Activated T-helper 1 cell treated with Interleukin-2 at 50 U/mL for 16 hours (primary cell): ENCODE measurements at places on chromosomes 4 and X.

DNA sequence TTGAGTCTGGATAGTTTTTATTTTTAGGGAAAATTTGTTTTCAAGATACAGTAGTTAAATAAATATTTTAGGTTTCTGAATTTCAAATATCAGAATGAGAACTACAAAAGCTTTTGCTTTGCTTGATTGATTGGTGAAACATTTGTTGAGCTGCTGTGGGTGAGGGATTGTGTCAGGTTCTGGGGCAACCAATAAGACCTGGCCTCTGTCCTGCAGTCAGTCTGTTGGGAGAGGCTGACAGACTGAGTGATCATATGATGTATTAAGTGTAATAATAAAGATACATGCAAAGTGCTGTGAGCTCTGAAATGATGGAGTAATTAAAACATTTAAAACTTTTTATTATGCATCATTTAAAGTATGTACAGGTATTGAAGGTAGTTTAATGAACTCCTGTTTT is 9.6 kb downstream of the KDM6A start:
- DNase-seq, result no peak

DNA sequence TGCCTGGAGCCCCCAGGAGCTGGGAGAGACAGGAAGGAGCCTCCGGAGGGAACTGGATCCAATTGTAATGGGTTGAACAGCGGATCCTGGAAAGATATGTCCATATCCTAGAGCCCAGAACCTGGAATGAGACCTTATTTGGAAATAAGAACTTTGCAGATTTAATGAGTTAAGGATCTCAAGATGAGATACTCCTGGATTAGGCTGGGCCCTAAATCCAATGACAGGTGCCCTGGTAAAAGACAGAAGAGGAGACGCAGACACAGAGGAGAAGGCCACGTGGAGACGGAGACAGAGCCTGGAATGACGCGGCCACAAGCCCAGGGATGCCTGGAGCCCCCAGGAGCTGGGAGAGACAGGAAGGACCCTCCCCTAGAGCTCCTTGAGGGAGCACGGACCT is 34.1 kb downstream of the P2RY8 start:
- DNase-seq, result no peak

DNA sequence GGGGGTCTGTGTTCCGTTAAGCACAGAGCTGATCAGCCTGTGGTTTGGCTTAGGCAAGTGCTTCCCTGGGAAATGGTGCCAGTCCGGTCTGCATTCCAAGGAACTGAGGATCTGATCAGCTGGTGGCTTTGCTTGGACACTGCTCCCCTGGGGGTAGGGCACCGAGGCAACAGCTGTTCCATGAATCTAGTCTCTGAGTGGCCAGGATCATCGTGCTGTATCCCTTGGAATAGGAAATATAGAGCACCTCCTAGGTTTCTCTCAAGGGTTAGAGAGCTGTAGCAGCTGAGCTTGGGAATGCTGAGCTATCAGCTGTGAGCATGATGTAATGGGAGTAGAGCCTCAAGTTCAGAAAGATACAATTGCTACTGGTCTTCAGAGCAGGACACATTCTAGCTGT is 863.9 kb downstream of the RAPGEF2 start:
- DNase-seq, result no peak

GRCh38 chr4:53905941-53906377 is 158.4 kb downstream of the CHIC2 start:
- no peak for DNase-seq

GRCh38 chr4:72243641-72244040 is 211.8 kb downstream of the NPFFR2 start:
- no peak for DNase-seq

- DNase-seq, result peak; percentile 8
Measured at GRCh38 chrX:18354369-18355223, at the start of gene SCML2. Gene SCML2, minus strand, starts transcription at chrX:18354688. Its CDS starts 20,617 bp downstream, at chrX:18334071.

- no peak for DNase-seq
Measured at GRCh38 chrX:134688031-134688823, 30.0 kb upstream of the PLAC1 start.

DNA sequence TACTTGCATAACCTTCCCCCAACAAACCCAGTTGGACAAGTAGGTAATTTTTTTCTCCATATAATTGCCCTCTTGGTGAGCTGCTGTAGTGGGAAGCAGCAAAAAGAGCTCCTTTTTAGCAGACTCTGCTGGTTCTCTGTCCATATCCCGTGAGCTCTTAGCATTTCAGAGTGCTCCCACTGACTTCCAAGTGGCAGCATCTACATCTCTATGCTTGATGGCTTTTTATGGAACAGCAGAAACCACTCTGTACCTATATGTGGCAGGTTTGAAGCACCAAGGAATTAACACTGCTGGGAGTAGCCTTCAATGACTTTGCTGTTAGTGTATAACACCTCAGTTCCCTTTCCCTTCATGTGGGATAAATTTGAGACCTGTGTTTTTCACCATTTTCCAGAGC is 168.4 kb upstream of the NHS start:
- DNase-seq, result no peak

DNA sequence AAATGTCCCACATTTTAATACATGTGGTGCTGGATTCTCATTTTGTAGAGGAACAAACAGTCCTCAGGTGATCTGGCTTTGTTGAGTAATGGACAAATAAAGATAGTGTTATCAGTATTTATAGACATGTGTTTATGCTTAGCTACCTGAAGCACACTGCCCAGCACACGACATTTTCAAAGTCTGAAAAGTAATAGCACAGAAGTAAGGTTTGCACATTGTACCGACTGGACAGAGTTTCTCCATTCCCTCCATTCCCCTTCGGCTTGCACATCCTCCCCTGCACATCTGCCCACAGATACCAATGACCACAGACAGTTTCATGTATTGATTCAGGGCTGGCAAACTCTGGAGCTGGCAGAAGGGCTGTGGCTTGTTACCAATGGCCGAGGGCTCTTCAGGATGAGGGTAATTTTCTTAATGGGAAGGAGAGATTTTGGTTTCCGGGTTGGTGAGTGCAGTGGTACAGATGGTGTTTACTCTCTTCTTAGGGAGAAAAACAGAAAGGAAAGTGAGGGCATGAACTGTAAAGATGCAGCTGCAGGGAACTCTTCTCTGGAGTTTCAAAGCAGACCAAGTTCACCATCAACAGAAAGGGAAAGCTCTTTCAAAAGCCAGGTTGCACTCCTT is 2.3 kb downstream of the GRPR start:
- DNase-seq, result no peak

DNA sequence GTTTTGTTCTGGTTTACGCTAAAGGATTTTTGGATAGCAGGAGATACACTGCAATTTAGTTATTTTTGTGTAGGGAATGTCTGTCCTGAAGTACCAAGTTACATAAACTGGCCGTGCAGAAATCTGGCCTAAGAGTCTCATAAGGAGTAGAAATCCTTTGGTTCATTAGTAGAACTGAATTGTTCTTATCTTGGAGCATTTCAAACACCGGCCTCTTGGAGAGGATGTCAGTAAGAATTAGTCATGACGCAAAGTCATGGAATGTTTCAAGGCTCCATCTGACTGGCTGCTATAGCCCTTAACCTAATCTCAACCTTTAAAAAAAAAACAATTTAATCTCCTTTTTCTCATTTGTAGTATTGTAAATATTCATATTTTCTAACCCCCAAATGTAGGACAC is 15.2 kb downstream of the PDLIM3 start:
- DNase-seq, result no peak

DNA sequence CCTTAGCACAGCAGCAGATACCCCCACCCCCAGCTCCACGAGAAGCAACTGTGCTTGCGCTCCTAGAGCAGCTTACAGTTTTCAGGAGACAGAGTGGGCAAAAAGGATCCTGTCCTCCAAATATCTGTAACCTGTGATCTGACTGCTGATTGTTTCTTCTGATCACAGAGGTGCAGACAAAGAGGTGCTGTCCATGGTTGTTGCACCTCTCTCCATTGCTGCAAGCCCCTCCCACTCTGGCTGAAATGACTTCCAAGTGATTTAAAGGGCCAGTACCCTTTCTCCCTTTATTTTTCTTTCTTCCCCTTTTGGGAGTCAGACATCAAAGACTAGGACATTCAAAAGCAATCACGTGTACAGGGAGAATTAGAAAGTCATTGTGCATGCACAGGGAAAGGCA is 205.3 kb upstream of the GEMIN8 start:
- DNase-seq, result no peak

GRCh38 chr4:25927361-25928195 is 13.6 kb downstream of the SMIM20 start:
- no peak for DNase-seq

GRCh38 chrX:110750526-110751189 is 45.0 kb downstream of the CHRDL1 start:
- DNase-seq, result no peak

DNA sequence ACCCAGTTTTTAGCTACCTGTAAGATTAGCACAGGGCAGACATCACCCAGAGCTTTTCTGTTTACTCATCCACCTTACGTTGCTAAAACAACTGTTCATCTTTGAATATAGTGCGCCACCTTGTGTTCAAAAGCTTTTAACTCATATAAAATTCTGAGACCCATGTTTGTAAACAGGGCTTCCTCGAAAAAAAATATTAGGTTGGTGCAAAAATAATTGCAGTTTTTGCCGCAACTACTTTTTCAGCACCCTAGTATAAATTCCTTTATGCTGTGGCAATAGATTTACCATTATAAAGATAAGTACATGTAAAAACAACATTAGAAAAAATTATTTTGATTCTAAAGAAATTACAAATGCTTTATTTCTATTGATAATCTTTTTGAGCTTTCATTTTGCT is 147.9 kb downstream of the LRBA start:
- no peak for DNase-seq

- peak; percentile 1 for DNase-seq
Measured at GRCh38 chr4:56757261-56757746, 64.2 kb downstream of the SPINK2 start.

GRCh38 chrX:135528254-135528653 is 7.8 kb downstream of the INTS6L start:
- no peak for DNase-seq

DNA sequence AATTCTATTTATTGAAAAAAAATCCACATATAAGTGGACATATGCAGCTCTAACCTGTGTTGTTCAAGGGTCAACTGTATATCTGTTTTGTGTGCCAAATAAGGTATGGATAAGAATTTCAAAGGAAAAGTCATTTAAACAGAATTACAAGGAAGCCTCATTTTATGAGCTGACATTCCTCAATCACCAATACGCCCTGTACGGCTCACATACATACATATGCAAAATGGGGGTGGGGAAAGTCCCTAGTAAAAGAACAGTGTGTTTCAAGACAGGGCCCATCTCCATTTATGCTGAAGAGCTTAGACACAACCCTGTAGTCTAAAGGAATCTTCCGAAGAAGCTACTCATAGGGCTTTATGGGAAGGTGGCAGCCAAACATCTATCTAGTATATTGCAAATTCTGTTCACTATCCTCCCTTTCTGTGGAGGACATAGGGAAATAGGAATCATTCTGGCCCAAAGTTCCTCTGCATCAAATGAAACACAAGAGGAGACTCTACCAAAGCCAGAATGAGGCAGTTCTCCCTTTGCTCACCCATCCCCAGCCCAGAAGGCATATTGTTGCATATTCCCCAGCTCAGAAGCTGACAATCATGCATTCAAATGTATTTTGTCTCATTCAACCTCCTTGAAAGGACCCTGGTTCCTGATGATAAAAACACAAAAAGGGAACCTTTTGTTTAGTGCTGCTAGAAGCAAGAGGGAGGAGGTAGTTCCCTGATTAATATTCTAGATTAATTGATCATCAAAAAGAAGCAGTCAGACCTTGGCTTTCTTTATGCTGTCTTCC is 13.7 kb upstream of the ZBTB33 start:
- DNase-seq, result no peak

DNA sequence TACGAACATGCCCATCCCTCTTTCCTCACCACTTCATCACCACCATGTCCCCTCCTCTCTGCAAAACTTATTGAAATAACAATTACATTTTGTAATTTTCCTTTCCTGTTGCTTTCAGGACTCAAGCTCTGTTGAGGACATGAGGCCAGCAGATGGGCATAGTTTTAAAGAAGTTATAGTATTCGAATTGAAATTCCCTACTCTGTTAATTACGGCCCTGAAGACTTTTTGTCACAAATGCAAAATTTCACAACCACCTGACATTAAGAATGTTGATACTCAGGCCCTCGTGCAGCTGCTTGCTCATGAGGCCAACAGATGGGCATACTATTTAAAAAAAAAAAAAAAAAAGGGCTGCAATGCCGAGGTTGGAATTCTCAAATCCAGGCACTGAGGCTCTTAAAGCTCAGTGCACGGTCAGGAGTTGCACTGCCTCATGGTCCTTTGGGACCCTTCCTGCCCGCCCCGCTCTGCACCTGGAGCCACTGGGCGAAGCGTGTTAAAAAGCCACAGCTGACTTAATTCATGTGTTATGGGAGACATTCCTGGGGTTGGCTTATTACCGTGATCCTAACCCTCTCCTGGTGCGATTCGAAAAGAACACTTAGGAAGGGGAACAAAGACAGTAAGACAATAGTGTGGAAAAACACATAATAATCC is 34.2 kb upstream of the FAT1 start:
- no peak for DNase-seq

GRCh38 chr4:538542-539142 is 37.5 kb downstream of the TMEM271 start:
- no peak for DNase-seq

- DNase-seq, result no peak
Measured at GRCh38 chr4:86822136-86822535, 27.0 kb downstream of the SLC10A6 start.

GRCh38 chr4:94076498-94076897 is 131.2 kb upstream of the SMARCAD1 start:
- no peak for DNase-seq

DNA sequence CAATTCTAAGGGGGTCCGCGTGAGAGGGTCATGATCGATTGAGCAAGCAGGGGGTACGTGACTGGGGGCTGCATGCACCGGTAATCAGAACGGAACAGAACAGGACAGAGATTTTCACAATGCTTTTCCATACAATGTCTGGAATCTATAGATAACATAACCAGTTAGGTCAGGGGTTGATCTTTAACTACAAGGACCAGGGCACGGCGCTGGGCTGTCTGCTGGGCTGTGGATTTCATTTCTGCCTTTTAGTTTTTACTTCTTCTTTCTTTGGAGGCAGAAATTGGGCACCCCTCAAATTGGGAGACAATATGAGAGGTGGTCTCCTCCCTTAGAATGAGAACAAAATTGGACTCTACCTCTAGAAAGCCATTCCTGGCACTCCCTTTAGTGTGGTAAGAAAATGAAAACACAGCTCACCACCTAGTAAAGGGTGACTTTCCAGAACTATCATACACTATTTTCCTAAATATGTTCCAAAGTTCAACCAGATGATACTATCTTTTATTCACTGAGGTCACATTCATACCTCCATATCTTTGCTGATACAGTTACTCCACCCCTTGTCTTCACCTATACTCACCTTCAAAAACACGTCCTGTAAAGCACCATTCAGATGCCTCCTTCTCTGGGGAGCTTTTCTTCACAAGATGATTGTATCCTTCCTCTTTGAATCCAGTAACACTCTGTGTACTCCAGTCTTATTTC is 1058.3 kb upstream of the SLIT2 start:
- DNase-seq, result no peak

DNA sequence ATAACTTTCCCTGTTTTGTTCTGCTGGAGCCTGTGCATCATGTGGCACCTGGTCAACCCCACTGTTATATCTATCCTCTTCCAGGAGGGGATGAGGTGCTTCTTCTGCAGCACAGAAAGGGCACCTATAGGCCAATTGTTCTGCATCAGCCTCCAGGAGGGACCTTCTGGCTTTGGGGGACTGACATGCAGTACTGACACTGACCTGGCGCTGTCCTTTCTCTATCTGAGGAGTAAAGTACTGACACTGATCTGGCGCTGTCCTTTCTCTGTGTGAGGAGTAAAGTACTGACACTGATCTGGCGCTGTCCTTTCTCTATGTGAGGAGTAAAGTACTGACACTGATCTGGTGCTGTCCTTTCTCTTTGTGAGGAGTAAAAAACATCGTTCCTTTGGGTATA is 498.4 kb downstream of the PACRGL start:
- no peak for DNase-seq
